ENCODE measurements at places on chromosomes 3 and 15.

GRCh38 chr3:107239703-107240102, 137.5 kb upstream of the CCDC54 start:
- DNase-seq: no peak

DNA sequence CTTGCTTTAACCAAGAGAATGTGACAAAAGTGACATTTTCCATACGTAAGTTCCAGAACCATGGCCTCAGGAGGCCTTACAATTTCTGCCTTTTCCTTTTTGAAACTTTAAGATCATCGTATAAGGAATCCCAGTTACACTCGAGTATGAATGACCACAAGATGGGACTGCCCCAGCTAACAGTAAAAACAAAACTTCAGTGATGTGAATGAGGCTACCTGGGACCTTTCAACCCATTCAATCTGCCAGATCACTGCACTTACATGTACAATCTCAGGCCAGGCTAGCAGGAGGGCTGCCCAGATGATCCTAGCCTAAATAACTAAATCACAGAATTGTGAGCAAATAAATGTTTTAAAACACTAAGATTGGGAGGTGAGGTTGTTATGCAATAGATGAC, 328.8 kb downstream of the CNTN6 start:
- DNase-seq: no peak

DNA sequence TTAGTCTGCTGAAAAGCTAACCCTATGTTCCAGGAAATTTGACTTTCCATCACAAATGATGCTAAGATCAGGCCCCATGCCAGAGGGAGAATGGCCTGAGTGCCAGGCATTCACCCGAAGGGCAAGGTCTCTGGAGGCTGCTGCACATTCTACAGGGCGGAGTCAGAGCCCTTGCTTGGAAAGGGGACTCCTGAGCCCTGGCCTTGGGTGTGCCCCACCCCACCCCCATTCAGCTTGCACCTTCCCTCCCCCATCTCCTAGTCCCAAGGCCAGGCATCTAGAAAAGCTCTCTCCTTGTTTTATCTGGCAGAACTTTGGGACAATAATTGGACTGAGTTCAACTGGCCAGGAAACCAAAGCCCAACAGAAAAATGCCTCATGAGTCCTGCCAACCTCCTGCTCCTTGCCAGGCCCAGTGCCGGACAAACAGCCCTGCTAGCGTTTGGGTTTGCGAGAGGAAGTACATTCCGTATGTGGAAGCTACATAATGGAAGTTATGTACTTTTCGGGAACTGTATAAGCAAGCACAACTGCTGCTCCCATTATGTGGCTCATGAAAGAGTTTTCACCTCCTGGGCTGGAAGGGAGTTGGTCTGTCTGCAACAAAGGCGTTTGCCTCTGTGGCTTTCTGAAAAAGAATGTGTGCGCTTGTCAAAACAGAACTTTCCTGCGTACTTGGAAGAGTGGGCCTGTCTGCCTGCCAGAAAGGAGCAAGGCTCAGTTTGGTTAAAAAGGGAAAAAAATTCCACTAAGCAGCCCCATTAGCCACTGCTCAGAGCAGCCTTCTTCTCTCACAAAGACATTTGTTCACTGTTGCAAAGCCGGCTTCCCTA, 321.5 kb upstream of the CTNNB1 start:
- peak; percentile 66 for DNase-seq

DNA sequence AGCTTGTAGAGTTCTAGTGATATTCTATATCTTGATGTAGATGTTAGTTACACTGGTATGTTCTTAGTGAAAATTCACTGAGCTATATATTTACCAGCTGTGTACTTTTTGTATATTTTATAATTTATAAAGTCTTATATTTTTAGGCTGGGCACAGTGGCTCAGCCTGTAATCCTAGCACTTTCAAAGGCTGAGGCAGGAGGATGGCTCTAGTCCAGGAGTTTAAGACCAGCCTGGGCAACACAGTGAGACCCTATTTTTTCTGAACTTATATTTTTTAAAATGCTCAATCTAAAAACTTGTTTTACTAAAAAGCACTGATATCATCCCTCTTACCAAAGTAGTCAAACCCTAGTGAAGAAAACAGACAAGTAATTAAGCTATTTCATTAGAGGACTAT, 5.1 kb downstream of the MYO9A start:
- DNase-seq: no peak

GRCh38 chr15:76963596-76963995, 31.3 kb upstream of the PSTPIP1 start:
- no peak for DNase-seq

- no peak for DNase-seq
These were observed 51.1 kb upstream of the CHD2 start for GRCh38 chr15:92848852-92849598.
